Right lobe of liver (tissue), 6 donors: ENCODE measurements at places on chromosomes 2 and 18.

GRCh38 chr2:127254386-127254981 lies 34.4 kb upstream of the CYP27C1 start:
- no peaks in the 10 kb centered on the region for H3K4me1 ChIP-seq
- DNase-seq, result no peak
- H3K4me3 ChIP-seq, result no peak overlapping the region

DNA sequence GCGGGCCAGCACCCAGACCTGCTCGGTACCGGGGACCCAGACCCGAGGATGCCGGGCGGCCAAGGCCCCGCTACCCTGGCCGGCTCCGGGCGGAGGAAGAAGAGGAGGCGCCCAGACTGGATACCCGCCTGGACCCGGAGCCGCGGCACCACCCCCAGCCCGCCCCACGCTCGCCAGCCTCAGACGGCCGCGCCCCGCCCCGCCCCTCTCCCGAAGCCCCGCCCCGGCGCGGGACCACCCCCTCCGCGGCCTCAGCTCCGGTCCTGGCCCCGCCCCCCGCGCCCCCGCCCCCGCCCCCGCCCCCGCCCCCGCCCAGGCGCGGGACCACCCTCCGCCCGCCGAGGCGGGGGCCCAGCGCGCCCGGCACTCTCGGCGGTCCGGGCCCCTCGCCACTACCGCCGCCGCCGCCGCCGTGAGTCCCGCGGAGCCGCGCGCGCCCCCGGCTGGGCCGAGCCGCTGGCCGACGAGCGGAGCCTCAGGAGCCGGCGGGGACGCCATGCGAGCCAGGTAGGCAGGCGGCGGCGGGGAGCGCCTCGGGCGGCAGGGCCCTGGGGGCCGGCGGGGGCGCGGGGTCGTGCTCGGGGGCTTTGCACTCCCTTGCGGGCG lies at the start of gene SH3BP4:
Gene SH3BP4 (plus strand): TSS at position 354 of the 606 bp plus-strand sequence. CDS start 82,986 bp downstream, outside the sequence.
- H3K27me3 ChIP-seq, result no peaks in the 10 kb centered on the region
- peak; percentile 92 for DNase-seq
- H3K36me3 ChIP-seq, result no peaks in the 10 kb centered on the region
- H3K4me3 ChIP-seq, result peak within 1 kb of the TSS; percentile 71

- peak; percentile 64 for DNase-seq
- H3K27me3 ChIP-seq, result no peaks in the 10 kb centered on the region
- peak overlapping the region; percentile 18 for H3K27ac ChIP-seq
- H3K4me3 ChIP-seq, result no peak overlapping the region
These were observed 23.0 kb downstream of the CDC42EP3 start for GRCh38 chr2:37648331-37649011.

DNA sequence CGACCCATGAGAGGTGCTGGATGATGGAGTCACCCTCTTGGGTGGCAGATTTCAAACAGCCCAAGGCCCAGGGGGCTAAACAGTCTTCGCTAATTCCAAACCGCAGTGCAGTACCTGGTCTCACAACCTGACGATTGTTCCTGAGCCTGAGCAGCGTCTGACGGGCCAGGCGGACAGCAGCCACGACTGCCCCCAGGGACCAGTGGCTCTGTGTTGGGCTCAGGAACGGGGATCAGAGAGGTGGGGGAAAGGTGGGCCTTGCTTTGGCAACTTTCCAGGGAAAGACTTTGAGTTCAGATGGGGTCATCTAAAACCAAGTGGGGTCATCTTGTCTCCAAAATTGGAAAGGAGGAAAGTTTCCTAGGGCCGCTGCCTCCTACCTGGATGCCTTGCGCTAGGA lies 492 bp downstream of the COLEC11 start:
- no peaks in the 10 kb centered on the region for H3K4me1 ChIP-seq
- peak overlapping the region; percentile 31 for H3K4me3 ChIP-seq
- H3K36me3 ChIP-seq, result no peaks in the 10 kb centered on the region
- no peaks in the 10 kb centered on the region for H3K27me3 ChIP-seq
- no peak for DNase-seq

DNA sequence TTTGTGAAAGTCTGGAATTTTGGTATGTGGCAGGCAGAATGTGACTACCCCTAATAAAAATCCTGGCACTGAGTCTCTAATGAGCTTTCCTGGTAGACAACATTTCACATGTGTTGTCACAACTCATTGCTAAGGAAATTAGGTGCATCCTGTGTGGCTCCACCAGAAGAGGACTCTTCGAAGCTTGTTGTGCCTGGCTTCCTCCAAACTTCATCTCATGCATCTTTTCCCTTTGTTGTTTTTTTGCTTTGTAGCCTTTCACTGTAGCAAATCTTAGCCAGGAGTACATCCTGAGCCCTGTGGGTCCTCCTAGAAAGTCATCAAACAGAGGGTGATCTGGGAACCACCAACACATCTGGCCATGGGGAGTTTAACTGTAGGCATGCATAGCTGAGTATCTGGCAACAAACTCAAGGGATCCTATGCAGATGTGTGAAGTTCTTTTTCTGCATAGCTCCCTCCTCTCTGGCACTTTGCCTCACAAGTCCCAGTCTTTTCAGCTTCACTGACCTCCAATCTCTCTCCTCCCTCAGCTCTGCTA lies 42.1 kb upstream of the SERTAD2 start:
- H3K4me1 ChIP-seq, result no peaks in the 10 kb centered on the region
- H3K36me3 ChIP-seq, result no peaks in the 10 kb centered on the region
- H3K4me3 ChIP-seq, result no peak overlapping the region
- H3K27me3 ChIP-seq, result no peaks in the 10 kb centered on the region

DNA sequence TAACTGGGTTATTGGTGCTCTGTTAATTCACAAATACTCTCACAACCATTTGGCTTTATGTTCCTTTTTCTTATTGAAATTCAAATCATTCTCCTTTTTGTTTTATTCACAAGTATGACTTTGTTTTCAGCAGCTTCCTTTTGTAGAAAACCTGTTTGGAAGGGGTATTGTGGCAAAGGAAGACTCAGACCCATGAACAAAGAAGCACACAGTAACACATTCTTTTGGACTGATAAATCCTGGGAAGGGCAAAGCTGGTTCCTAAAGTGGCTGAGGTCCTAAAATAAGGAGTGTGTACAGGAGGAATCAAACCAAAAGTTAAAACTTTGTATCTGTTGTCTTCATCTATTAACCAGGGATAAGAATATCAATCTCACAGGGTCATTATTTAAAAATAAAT lies 374.7 kb upstream of the FIGN start:
- H3K4me3 ChIP-seq, result no peak overlapping the region
- DNase-seq, result no peak
- H3K27ac ChIP-seq, result no peak overlapping the region
- H3K36me3 ChIP-seq, result no peaks in the 10 kb centered on the region
- no peaks in the 10 kb centered on the region for H3K4me1 ChIP-seq
- no peaks in the 10 kb centered on the region for H3K27me3 ChIP-seq

- H3K36me3 ChIP-seq, result no peaks in the 10 kb centered on the region
- DNase-seq, result no peak
- H3K27me3 ChIP-seq, result no peaks in the 10 kb centered on the region
- H3K27ac ChIP-seq, result no peak overlapping the region
These were observed 207.0 kb upstream of the COL3A1 start for GRCh38 chr2:188767176-188767575.
